Left lung (tissue), 14 donors: ENCODE measurements at places on chromosomes 4 and X. TPM values are rescaled to one million over a fixed set of nuclear protein-coding genes. Genes with fewer than 3 reads are reported as not detected.
A peak's percentile ranks its signal among the peaks of the same experiment; 100 is the strongest.

DNA sequence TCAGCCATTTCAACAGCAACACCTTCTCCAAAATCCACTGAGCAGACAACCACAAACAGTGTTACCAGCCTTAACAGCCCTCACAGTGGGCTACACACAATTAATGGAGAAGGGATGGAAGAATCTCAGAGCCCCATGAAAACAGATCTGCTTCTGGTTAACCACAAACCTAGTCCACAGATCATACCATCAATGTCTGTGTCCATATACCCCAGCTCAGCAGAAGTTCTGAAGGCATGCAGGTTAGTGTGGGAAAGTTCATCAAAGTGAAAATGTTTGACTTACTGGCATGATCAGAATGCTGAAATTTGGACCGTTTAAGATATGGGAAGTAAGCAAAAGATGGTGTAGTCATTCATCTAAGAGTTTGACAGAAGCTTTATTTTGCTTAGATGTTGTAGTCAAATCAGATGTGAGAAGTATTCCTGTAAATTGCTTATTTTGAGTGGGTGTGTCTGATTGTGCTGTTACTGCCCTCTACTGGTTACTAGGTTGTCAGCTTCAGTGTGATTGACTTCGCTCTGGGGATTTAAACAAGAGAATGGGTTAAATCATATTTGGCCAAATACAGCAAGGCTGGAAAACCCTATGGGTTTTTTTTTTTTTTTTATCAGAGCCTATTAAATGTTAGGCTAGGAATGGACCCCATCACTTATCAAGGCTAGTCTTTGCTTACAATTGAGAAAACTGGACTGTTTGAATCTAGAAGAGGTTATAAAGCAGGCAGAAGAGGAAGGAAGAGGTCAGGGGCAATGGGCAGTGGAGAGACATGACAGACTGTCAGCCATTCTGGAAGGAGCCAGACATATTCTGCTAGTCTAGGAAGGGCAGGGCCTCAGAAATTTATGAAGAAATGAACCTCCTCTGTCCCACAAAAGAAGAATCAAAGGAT lies 130.3 kb downstream of the DIPK2B start:
- DNase-seq: no peak

DNA sequence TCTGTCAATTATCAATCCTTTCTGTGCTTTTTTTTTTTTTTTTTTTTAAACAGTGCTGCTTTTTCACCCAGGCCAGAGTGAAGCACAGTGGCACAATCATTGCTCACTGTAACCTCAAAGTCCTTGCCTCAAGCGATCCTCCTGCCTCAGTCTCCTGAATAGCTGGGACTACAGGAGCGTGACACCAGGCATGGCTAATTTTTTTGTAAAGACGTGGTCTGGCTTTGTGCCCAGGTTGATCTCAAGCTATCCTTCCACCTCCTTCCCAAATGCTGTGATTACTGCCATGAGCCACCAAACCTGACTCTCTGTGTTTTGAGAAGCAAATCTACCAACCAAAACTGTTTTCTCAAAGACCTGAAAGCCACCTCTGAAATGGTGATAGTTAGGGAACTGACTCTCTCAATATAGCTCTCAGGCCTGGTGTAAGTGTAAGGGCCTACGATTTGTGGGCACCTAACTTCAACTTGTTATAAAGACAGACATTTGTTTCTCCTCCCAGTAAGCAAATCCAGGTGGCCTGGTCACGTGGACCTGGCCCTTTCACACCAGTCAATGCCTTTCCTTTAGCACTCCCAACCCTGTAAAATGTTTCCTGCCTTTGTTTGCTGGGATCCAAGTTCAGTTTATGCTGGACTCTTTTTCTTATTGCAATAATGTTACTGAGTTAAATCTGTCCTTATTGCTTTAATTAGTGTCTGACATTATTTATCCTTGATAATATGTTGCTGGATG lies 2015.9 kb downstream of the PCDH7 start:
- DNase-seq: no peak

GRCh38 chr4:77074381-77074831 lies 1.4 kb downstream of the CCNI start:
- no peak for DNase-seq

- DNase-seq: no peak
These were observed 195.9 kb upstream of the LDB2 start for GRCh38 chr4:17094159-17094875.

DNA sequence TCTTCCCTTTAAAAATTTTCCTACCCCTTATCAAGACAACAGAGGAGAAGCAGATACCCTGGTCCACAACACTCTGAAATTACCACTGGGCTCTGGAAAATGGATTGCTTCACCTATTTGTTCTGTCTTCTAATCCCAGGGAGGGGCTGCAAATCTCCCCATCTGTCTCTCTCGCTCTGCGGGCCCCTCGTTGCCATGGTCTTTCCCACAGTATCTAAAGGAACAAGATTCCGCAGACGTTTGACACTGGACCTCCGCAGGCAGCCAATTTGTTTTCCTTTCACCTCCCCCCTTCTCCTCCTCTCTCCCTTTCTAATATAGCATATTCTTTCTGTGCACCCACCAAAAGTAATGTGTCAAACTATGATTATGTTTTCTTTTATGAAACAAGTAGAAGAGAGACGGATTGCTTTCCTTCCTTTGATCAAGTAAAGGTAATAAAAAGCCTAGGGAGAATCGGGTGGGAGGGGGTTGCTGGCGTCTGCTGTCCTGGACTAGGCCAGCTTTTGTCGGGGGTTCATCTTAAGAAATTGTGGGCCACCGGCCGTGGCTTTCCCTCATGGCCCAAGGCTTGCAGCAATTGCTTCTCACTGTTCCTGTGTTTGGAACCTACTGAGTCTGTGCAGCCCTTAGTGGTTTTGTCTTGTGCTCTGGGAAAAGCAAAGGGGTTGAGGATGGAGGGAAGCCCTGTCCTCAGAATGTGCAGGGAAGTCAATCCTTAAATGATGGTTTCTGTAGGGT lies 81.0 kb downstream of the MGST2 start:
- no peak for DNase-seq

GRCh38 chr4:37890801-37891259 lies at the start of gene TBC1D1:
Gene TBC1D1 (plus strand): TSS chr4:37891084. CDS start chr4:37902096, 11,012 bp downstream.
- peak; percentile 11 for DNase-seq

DNA sequence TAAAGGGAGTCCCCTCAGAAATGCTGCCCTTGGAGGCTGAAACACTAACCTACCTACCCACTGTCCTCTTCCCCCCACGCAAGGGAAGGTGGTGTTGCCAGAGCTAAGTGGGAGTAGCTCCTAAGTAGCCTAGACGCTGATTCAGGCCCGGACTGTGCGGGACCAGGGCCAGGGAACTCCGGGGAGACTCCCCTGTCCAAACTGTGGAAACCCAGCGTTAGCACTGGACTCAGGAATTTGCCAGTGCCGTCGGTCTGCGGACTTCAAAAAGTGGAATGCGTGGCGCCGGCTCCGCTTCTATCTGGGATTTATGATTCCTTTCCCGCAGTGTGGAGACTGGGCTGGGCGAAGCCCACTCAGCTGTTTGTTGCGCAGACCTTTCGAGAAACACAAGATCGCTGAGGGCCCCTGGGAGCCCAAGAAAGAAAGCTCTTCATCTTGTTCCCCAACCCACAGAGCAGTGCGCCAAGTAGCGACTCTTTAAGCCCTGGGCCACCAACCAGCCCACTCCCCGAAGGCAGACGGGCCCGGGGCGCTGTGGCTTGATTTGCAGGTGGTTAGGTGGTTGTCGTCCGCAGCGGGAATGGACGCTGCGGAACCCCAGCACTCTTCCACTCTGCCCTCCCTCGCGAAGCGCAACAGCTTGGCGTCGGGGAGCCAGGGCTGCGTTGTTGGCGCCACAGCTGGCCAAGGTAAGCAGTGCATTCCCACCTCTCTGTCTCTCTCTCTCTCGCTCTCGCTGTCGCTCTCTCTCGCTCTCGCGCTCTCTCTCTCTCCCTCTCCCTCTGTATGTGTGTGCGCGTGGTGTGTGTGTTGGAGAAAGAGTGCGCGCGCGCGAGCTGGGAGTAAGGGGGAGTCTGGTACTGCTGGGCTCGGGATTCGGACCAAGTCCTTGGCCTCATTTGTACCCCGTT lies 2.0 kb downstream of the TMEM255A start:
- DNase-seq: peak; percentile 82

DNA sequence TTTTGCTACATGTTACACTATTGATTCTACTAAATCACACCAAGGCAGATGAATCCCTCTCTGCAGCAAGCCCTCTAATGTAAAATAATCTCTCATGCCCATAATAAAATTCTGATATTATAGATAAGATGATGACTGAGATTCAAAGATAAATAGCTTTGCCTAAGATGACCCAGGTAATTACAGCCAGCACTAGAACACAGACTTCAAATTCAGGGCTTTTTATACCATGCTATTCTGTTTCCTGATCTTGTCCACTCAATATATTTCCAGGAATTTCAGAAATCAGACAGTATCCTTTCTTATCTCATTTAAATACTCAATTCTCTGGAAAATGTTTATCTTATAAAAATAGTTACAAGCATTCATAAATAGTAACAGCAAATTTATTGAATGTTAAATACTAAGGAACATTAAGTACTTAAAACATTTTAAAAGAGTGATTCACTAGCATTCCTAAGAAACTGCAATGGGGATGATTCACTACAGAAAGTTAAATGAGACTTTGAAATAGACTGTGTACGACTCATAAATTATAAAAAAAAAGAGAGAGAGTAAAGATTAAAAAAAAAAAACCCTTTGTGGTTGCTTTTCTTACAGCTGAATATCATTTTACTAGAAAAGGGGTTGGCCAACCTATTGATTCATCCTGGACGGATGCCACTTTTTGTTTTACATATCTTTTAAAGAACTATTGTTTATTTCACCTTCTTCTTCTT lies 45.8 kb upstream of the IL21 start:
- no peak for DNase-seq

DNA sequence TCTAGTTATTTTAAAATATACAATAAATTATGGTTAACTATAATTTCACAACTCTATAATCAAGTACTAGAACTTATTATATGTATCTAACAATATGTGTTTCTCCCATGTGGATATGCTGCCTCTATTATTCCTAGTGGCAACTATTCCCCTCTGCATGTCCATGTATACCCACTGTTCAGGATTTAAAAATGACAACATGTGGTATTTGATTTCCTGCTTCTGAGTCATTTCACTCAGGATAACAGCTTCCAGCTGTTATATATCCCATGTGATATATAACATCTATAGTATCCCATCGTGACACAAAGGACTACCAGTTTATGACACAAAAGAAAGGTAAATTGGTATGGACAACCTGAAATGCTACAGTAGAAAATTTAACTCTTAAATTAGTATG lies 167.4 kb upstream of the TACR3 start:
- no peak for DNase-seq

- DNase-seq: no peak
These were observed 529.7 kb upstream of the RPS6KA3 start for GRCh38 chrX:20796450-20796849.

DNA sequence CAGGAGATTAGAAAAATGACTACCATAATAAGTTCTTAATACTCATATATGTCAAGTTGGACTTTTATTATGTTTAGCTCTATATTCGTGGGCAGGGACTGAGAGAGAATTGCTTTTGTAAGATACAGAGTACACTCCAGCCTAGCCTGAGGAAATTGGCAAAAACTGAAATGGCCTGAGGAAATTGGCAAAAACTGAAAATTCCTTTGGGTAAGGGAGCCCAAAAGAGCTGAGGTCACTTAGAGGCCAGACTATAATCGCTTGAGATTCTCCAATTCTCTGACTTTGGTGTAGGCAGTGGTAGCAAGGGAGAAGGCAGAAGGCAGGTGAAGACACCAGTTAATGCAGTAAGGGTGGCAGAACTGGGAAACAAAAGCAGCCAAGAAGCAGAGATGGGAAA lies 124.5 kb upstream of the HCCS start:
- no peak for DNase-seq

DNA sequence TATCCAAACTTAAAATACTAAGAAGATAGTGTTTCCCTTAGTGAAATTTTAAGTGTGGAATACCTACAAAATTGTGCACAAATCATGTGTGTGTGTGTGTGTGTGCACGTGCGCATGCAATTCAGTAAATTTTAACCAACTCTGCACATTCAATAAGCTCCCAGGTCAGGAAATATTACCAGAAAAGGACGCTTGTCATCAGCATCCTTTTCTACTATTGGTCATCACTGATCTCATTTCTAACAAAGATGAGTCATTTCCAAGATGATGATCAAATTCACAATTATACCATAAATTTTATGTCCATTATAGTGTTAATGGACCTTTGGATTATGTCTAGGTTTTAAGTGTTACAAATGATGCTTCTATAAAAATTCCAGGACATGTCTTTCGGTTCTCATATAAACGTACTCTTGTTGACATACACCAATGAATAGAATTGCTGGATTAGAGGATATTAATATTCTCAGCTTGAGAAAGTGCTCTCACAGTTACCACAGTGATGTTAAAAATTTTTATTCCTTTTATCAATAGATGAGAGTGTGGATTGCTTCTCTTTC lies 560.9 kb upstream of the AGA start:
- no peak for DNase-seq

GRCh38 chr4:137960371-137961050 lies 281.6 kb downstream of the SLC7A11 start:
- peak; percentile 13 for DNase-seq

The SMIM43 gene
- polyA plus RNA-seq: 14.0 TPM

The EMCN gene
- polyA plus RNA-seq: 34.8 TPM
